ENCODE measurements at places on chromosomes 5 and 9. TPM values are rescaled to one million over a fixed set of nuclear protein-coding genes. Genes with fewer than 3 reads are reported as not detected.

- no peak for DNase-seq
These were observed 211.1 kb downstream of the TTLL11 start for GRCh38 chr9:121881920-121882500.

DNA sequence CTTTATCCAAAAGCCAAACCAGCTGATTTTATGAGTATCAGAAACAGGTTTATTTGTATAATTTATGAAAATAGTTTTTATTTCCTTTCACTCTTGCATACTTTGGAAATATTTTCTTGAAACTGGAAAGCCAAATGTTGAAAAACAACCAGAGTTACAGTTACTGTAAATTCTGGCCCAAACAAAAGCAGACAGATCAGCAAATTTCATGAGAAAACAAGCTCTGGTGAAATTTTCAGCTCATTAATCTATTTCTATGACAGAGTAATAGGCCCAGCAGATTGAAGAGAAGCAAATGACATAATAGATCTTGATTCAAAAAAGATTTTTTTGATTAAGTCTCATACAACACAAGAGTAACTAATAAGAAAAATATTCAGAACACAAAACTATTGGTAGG, 182.7 kb downstream of the ENC1 start:
- DNase-seq, result no peak

Gene SOHLH1
- total RNA-seq, result not detected

DNA sequence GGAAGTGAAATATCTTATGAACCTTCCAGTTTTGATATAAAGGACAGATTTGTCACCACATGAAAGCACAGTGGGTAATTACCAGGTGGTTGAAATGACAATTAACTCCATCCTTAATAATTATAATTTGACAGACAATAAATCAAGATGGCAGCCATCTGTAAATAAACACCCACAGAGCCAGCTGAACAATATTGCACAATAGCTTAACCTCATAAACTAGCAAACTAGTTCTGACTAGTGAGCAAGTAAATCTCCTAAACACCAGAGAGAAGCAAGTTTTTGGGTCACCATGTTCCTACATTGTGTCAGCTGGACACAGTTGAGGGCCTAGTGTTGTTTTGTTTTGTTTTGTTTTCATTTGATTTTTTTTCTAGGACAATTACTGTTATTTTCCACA, 577.4 kb downstream of the ACTL7B start:
- peak; percentile 9 for DNase-seq

Gene SVEP1
- total RNA-seq, result 0.04 TPM

Gene KLHL3
- 2.9 TPM for total RNA-seq

DNA sequence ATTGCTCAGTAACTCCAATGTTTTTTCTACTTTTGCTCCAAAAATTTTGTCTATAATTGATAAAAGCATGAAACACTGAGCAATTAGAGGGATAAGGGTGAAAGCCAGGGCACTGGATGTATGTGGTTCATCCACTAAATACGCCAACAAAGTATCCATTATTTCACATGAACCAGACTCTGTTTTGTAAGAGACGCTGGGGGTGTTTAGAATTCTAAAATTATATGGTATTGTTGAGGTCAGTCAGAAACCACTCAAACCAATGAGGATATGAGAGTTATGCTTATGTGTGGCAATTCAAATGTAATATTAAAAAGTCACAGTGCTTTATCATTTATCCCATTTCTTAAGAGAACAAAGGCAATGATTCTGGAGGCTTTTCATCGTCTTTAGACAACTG, 220.2 kb downstream of the EFNA5 start:
- DNase-seq, result no peak

GRCh38 chr9:83633676-83634075, 10.7 kb downstream of the IDNK start:
- no peak for DNase-seq

GRCh38 chr5:143359869-143360268, 43.6 kb downstream of the NR3C1 start:
- no peak for DNase-seq

- peak; percentile 96 for DNase-seq
These were observed 9.3 kb upstream of the TEX48 start for GRCh38 chr9:114691046-114691955.

Gene PCDHB4
- 0.07 TPM for total RNA-seq

Gene NSUN2
- 433 TPM for total RNA-seq

Gene PPP2R2B
- total RNA-seq, result 2.4 TPM

- no peak for DNase-seq
These were observed 44.3 kb upstream of the EXOC3 start for GRCh38 chr5:398475-399295.

DNA sequence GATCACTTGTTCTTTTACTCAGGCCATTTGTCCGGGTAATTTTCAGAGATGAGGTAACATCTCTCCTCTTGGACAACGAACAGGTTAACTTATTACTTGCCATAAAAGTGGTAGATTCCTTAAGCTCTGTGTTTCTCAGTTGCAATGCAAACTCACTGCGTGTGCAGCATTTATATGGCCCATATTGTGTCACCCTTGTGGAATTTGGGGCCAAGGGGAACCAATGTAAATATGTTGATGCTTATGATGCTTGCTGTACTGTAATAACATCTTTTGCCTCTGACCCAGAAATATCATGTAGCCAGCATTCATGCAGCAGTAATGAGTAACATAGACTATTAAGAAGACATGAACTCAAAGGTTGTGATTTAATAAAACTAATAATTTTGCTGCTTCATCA, 175.8 kb downstream of the ADAMTS6 start:
- peak; percentile 59 for DNase-seq

- DNase-seq, result peak; percentile 34
These were observed 17.3 kb downstream of the ADRB2 start for GRCh38 chr5:148843510-148844318.

Gene FANCC
- total RNA-seq, result 6.9 TPM

Gene AK1
- total RNA-seq, result 105 TPM

Gene KIF24
- total RNA-seq, result 5.0 TPM

Gene IRX4
- total RNA-seq, result not detected

GRCh38 chr5:9681706-9682105, 51.6 kb upstream of the TAS2R1 start:
- DNase-seq, result no peak

GRCh38 chr9:95879591-95879990, 4.1 kb downstream of the ERCC6L2 start:
- no peak for DNase-seq

GRCh38 chr5:136811551-136811950, 446.2 kb upstream of the TRPC7 start:
- DNase-seq, result peak; percentile 83

DNA sequence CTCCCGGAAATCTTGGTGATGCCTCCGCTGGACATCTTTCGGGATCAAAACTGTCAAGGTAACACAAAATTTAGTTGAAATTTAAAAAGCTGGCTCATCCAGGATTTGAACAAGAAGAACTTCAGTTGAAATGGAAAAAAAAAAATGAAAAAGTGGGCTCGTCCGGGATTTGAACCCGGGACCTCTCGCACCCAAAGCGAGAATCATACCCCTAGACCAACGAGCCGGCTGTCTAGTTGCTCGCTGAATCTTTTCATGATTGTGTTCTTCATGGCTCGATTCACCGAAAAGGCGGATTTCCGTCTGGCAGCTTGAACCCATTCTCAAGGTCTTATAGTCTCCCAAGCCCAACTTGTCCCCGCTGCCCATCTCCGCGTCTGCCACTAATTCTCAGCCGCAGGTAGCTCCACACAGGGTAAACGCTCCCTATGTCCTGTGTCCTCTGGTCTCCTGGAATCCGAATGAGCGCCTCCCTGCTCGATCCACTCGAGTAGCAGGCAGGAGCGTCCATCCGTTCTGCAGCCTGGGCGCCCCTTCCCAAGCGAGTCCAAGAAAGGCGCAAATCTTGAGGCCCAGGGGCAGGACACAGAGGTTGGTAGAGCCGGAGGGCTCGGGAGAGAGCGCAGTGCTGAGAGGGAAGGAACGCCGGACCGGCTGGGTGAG, 16.2 kb downstream of the TRIM7 start:
- DNase-seq, result peak; percentile 93

GRCh38 chr5:76537073-76537543, 86.1 kb downstream of the F2RL2 start:
- peak; percentile 24 for DNase-seq

DNA sequence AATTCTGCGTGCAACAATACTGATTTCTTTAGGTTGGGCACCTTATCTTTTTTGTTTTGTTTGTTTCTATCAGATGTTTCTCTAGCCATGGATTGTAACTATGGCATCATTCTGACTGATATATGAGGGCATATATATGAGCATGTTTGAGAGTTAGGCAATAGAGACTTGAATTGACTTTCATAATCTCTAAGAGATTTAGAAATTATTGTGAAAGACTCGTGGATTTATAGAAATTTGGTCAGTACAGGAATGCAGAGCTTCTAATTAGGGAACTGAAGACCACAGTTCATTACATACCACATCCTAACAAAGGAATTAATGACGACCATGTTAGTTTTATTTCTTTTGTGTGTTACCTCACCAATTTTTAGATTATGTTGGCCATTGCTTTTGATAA, 546.0 kb upstream of the GRAMD2B start:
- DNase-seq, result no peak

DNA sequence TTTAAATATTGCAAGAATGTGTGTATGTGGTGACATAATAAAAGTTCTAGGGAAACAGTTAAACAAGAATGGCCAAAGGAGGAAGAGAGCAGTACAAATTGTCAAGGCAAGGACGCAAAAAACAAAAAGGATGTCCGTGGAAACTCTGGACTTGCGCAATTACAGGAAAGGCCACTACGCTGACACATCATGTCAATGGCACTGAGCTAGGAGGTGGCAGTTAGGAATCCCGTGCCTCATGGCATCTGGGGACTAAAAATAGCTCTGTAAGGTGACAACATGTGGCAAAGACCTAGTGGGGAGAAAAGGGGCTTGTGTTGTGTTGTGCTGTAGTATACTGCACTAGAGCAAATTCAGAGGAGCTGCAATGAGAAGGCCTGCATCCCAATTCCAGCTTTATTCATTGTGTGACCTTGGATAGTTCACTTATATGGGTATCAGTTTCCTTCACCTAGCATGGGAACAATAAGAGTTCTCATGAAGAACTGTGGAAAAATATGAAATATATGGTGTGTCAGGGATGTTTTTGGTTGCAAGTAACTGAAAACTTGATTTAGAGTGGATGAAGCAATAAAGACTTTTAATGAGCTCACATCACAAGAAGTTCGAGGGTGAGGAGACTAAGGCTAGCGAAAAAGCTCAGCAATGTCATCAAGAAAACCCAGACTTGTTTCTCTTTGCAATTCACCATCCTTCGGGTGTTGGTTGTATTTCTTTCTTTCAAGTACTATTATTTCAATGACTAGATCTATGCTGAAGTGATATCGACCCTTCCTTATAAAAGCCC, 124.1 kb upstream of the STC2 start:
- DNase-seq, result peak; percentile 71

Gene SPINK13
- not detected for total RNA-seq

- peak; percentile 84 for DNase-seq
These were observed 18.4 kb downstream of the SLC25A46 start for GRCh38 chr5:110757118-110757729.

DNA sequence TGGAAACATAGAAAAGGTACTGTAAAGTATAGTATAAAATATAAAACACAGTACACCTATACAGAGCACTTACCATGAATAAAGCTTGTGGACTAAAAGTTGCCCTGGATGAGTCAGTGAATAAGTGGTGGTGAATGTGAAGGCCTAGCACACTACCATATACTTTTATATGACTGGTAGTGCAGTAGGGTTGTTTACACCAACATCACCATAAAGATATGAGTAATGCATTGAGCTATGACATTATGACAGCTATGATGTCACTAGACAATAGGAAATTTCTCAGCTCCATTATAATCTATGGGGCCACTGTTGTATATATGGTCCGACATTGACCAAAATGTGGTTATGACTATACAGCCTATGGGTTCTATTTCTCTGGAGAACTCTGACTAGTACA, 291.8 kb upstream of the ACTBL2 start:
- no peak for DNase-seq

DNA sequence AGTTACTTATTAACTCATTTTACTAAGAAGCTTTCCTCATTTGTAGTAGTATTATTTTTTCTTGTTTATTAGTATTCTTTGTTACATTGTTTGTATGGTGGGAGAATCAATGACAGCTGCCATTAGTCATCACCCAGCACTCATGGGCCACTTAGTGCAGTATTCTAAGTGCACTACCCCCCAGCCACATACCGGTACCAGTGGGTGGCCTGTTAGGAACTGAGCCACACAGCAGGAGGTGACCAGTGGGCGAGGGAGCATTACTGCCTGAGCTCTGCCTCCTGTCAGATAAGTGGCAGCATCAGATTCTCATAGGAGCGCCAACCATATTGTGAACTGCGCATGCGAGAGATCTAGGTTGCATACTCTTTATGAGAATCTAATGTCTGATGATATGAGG, 24.2 kb upstream of the CAMLG start:
- no peak for DNase-seq

Data from PC-3 (cell line).